ENCODE measurements at places on chromosomes 2 and 18.
A peak's percentile ranks its signal among the peaks of the same experiment; 100 is the strongest.

DNA sequence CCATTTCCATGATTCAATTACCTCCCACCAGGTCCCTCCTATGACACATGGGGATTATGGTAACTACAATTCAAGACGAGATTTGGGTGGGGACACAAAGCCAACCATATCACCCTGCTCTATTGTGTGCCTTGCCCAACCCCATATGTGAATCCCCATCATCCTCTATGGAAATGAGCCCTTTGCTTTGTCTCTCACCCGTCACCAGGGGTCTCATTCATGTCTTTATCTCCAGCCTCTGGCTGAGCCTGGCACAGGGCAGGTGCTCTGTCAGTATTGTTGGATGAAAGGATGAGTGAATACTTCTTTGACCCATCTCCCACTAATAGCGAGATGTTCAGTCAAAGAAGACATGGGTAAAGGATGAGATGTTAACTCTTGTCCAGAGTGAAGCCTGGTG lies 116.6 kb upstream of the LGALSL start:
- no peak for ATAC-seq

DNA sequence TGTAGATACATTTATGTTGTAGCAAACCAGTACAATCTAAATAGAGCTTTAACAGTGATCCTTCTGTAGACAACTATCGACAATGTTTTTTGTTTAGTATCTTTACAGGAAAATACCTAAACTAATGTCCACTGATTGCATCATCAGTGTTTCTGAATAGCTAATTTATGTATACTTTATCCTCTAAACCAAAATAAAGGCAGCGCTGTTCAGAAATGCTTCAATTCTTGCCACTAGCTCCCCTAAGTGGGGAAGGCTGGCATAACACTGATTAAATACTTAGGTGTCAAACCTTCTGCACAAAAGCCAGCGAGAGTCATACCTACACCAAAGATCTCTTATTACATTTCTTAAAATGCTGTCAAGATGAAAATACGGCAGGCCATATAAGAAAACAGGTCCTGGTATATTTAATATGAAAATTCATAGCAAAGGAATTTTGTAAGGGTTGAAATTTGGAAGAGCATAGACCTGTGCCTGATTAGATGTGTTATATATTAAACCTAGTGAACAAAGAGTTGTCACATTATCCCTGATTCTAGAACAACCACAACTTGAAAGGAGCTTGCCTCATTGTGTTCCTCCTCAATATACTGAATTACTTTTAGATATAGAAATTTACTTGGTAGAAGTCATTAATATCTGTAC lies 1693.4 kb upstream of the SLC39A10 start:
- ATAC-seq = no peak

DNA sequence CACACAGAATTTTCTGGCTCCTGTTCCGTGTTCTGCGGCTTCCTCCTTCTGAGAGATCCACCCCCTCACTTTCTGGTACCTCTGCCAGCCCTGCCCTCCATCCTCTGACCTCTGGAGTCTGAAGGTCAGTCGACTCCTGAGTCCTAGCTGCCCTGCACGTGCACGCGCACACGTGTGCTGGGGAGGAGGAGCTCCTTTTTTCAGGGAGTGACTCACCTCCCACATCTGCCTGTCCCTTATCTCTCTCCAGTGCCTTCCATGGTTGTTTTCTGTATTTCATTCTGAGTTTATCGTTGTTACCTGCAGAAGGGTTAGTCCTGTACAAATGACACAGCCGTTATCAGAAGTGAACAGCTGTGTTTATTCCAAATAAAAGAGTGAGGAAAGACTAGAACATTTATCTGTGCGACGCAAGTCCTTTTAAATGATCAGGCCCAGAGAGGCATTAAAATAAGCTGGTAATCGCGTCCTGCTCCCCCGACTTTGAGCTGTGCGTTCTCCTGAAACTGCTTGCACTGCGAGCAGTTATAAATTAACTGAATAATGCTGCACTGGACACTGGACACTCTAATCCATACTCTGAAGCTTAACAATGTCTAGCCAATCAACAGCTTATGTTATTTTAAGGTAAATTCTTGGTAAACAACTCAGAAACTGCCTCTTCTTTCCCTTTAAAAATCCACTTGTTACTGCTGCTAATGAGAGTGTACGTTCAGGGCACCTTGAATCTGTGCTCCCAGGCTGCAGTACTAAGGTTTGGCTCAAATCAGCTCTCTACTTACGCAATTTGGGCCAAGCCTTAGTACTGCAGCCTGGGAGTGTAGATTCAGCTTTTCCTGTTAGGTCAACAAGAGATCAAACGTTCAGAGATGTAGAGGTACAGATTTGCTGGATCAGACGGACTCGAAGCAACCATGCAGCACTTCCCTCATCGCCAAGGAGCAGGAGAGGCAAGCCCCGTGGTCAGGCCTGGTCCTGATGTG lies 72.5 kb downstream of the GALR1 start:
- no peak for ATAC-seq

DNA sequence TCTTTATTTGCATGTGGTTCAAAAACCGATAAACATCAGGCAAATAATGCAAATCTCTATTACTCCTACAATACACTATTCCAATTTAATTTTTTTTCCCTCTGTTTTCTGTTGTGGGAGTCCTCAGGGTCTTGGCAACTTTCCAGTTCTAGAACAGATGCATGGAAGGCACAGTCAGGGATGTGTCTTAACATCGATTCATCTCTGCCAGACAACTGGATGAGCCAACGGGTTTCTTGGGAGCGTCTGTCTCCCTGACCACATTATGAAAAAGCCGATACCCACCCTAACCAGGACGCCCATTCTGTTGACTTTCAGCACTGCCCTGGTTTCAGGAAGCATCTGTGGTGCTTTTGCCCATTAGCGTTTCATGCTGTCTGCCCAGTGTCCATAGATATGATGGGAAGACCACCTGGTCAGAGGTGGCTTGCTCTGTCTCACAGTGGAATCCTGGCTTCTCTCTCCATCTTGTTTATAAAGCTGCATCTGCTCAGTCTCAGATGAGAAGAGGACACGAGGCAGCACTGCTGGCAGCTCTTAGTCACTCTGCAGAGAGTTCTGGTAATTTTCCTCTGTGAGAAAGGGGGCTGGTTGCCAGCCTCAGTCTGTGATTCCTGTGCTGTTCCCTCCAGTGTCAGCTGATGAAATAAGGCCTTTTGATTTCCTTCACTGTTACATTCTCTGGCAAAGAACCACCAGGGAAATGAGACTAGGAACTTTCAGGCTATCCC lies 57.9 kb upstream of the KCNE4 start:
- no peak for ATAC-seq

DNA sequence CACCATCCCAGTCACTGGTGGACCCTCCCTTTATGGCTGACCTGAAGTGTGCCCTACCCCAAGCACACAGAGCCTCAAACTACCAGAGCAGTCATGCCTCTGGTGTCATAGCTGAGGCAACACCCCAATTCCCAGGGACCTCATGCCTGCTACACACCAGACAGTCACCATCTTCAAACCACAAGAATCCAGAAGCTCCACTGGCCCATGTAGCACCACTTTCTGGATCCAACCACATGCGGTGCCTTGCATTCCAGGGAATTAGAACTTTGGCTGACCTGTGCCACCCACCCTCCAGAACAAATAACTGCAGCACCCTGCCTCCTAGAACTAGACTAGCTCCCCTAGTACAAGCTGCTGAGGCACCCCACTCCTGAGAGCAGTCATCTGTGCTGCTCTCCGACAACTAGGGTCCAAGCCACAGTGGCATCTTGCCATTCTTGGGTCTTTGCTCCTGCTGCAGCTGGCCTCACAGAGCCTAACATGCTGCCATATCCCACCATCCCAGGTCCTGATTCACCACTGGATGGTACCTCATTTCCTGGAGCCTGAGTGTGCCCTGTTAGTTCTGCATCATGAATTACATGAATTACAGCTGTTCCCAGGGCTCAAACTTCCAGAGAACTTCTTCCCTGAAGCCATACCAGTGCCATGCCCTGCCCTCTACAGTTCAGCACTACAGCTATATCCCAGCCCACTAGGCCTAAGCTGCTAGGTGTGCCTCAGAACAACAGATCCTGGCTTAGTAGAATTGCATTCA lies 243.8 kb upstream of the CHST9 start:
- no peak for ATAC-seq

DNA sequence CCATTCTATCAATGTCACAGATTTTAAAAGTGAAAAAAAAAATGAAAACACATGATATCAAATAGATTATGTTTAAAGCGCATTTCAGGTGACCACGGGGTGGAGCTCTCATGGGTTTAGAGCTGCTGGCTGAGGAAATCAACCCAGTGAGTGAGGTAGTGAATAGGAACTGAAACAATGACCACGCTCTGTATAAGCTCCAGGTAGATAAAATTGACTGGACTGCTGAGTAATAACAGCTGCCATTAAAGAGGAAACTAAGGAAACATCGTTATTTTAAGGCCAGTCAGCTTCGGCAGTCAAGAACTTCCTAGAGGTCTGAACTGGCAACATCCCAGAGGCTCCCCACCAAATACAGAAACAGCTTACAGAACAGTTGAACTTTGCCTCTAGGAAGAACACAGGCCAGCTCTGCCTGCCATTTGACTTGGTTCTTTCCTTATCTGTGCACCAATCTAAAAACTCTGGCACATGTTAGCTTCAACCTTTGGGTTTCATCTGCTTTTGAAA lies 185.9 kb downstream of the PDE1A start:
- no peak for ATAC-seq

DNA sequence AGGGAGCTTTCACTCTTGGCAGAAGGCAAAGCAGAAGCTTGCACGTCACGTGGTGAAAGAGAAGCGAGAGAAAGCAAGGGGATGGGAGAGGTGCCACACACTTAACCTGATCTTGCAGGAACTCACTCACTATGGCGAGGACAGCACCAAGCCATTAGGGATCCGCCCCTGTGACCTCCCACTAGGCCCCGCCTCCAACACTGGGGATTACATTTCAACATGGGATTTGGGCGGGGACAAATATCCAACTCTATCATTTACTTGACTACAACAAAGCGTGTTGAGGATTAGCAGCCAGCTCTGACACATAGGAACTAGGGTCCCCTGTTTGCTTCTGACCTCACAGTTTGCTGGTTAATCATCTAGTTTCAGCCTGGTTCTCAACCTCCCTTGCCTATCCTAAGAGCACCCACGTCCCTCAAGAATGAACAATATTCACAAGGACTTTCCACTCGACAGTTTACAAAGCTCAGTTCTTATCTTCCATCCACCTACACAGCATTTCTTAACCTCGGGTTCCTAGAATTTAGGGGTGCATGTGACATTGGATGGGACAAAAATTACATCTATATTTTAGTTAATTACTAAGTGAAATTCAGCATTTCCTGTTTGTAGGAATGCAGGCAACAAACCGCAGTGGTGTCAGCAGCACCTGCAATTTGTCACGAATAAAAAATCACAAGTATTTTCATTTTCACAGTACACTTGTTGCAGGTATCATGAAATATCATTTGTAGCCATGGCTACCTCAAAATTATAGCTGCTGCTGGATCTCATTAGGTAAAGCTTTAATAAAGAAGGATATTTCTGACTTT lies 36.0 kb downstream of the LBH start:
- ATAC-seq = peak; percentile 91

- no peak for ATAC-seq
Observed at GRCh38 chr18:67216846-67217245, 299.7 kb downstream of the DSEL start.

GRCh38 chr2:23285091-23285800 lies 99.7 kb upstream of the KLHL29 start:
- no peak for ATAC-seq

- no peak for ATAC-seq
Observed at GRCh38 chr2:95158441-95158840, 1.2 kb downstream of the ZNF514 start.

GRCh38 chr2:85119900-85120299 lies 13.3 kb upstream of the TCF7L1 start:
- ATAC-seq = no peak

DNA sequence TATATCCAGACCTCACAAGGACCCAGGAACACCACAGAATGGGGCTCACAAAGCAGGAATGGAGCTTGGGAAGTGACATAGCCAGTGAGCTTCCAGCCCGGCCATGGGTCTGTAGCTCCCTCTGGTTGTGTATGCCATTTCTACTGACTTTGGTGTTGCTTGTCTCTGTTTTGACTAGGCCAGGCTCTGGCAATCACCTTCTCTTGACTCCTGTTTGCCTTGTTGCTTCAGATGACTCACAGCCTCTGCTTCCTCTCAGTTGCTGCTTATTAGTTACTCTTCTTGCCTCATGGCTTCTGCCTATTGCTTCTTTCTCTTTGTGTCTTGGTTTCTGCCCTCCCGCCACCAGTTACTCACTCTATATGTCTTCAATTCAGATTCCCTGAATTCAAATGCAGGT lies 15.8 kb upstream of the IER3IP1 start:
- ATAC-seq = peak; percentile 10

- no peak for ATAC-seq
Observed at GRCh38 chr2:100704156-100704555, 115.8 kb upstream of the NPAS2 start.

DNA sequence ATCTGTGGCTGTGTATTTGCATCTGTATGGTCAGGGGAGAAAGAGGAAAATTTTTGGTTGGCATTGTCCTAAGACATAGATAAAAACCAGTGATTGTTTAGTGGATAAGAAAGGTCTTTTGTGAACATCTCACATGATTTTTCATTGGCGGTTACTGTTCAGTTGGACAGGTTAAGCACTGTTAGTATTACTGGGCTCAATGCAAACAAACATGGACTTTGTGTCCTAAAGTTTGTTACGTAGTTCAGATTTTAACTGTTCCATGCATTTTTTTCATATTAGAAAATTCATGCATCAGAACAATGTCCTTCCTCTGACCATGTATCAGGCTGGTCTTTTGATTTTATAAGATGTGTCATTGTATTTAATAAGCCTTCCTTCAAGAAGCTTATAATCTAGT lies 368.0 kb downstream of the MEIS1 start:
- ATAC-seq = no peak

- ATAC-seq = no peak
Observed at GRCh38 chr18:21362831-21363230, 120.8 kb downstream of the GREB1L start.
